ENCODE measurements at places on chromosomes 2 and 18.

- DNase-seq: no peak
Measured at GRCh38 chr2:223123855-223124610, 72.0 kb downstream of the KCNE4 start.

GRCh38 chr2:110873056-110873502 is 140.7 kb downstream of the ACOXL start:
- DNase-seq: no peak

DNA sequence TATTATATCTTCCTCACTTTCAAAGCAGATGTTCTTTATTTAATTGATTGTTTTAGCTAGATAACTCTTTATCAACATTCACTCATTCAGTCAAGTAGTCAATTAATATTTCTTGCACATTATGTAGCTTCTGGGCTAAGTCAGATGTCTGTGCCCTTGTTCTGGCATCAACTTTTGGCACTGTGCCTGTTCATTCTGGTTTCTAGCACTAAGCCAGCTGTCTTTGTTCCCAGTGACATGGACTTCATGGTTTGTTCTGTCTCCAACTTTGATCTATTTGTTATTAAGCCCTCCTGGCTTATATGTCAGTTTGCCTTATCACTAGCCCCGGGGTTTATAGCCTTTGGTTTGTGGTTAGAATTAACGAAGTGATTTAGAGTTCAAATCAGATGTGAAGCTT is 247.9 kb upstream of the SYT4 start:
- no peak for DNase-seq

DNA sequence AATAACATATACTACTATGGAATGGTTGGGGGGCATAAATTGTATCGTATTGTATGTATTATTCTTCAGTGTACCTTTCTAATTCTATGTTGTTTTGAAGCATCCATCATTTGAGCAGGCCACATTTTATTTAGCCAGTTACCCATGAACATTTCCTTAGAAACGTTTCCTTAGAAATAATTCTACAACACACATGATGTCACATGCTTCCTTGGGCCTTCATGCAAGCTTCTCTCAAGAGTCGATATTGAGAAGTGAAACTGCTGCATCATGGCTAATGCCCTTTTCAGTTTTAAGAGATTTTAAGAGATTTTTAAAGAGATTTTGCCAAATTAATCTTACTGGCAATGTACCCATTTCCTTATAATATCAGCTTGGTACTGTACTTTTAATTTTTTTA is 63.9 kb downstream of the ALPK2 start:
- DNase-seq: no peak

DNA sequence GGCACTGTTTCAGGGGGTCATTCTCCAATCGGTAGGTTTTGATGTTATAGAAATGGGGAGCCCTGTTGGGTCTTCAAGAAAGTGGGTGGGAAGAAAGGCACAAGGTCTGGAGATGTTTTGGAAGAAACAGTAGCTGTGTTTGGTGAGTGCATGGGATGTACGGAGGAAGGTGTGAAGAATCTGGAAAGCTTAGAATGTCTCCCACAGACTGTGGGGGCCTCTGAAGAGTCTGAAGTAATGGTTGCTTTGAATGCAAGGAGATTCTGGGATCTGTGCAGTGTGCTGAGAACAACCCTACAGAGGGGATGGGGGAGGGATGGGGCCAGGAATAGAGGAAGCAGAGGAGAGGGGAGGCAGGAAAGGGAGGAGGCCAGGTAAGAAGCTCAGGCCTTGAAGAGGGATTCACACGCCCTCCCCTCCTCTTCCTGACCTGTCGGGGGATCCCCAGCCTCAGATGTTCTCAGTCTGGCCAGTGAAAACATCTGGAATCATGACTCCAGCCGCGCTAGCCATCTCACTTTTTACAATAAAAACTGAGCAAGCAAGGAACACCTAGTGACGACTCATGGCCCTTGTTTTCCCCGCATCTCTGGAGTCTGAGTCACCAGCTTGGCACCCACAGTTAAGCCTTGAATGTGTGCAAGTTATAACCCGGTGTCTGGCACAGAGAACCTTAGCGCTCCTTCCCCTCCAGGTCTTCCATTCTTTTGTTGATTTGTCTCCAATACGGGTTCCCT is 74.2 kb downstream of the SH3BP4 start:
- no peak for DNase-seq

- no peak for DNase-seq
Measured at GRCh38 chr2:165863810-165864261, 69.8 kb upstream of the GALNT3 start.

DNA sequence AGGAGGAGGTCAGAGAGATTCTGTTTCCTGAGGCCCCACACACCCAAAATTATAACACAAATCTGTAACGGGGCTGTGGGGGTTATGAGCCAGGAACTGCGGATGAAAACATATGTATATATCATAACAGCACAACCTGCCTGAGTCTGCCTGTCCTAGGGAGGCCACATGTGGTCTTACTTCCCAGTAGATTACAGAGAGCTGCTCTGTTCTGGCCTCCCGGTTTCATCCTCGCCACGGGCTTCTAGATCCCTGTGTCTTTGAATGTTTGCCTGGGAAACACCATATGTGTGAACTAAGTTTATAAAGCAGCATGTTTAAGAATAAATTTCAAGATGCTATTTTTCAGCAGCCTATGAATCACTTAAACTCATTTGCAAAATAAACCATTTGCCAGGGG is 124.0 kb downstream of the TMEM200C start:
- no peak for DNase-seq

DNA sequence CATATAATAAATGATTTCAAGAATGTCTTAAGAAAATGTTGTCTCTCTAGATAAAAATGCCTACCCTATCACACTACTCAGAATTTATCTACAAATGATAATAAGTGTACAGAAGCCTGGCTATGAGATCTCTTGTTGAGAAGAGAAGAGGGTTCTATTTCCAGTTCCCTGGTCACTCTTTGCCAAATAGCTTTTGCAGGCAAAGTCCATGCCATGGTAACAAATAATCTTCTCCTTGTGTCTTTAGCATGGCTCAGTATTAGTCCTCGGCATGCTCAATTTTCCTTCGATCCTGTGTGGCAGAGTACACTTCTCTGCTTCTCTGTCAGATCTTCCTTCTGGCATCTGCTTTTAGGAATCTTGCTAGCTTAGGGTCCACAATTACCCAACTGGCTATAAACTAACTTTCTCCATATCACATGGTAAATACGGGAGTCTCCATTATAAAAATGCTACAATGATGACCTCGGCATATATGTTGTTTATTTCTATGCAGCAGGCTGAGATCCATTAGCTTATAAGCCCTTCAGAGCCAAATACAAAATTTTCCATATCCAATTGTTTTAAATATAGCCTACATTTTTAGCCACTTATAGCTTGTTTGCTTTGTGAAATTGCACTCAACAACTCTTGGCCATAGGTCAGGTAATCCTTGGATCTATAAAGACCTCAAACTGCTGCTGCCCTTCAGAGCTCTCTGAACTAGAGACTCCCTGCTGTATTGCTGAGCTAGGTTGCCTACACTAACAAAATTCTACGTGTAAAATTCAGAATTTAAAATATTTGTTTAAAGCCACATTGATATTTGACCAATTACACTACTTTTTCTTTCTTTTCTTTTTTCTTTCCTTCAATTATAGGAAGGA is 157.5 kb downstream of the FSIP2 start:
- no peak for DNase-seq

DNA sequence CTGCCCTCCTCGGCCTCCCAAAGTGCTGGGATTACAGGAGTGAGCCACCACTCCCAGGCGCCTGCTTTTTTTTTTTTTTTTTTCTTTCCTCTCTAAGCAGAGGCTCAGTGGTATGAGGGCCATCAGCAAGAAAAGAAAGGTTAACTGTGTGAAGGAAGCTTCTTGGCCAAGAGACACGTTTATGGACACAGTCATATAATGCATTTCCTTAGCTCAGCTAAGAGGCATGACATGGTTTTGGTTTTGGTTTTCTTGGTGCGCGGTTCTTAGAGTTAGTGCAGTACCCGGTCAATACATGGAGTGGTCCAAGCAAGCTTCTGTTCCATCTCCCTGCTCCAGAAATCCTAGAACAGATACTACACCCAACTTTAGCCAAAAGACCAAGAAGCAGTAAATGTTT is 42.6 kb downstream of the RALBP1 start:
- no peak for DNase-seq

GRCh38 chr2:26269571-26270158 is 24.9 kb downstream of the HADHB start:
- DNase-seq: no peak

DNA sequence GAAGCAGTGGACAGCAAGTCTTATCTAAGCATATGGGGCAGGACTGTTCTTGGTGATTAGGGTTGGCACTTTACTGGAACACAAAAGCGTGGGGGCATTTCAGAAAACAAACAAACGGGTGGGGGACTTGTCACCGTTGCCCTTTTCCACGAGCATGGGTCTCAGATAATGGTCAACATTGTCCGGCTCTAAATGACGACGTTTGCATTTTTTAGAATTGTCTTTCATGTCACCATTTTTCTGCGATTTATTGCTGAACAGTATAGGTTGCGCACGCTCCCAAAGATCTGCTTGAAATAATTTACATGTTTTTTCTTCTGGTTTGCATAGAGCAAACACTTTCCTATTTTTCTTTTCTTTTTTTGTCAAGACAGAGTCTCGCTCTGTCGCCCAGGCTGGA is 46.6 kb upstream of the TBC1D8 start:
- no peak for DNase-seq

DNA sequence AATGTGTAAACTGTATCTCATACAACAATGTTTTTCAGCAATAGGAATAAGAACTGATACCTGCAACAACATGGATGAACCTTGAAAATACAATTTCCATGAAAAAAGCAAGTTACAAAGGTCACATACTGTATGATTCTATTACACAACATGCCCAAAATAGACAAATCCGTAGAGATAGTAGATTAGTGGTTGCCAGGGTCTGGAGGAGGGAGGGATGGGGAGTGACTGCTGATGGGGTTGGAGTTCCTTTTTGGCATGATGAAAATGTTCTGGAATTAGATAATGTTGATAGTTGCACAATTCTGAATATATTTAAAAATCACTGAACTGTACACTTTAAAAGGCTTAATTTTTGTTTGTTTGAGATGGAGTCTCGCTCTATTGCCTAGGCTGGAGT is 33.8 kb downstream of the UBXN4 start:
- DNase-seq: no peak

DNA sequence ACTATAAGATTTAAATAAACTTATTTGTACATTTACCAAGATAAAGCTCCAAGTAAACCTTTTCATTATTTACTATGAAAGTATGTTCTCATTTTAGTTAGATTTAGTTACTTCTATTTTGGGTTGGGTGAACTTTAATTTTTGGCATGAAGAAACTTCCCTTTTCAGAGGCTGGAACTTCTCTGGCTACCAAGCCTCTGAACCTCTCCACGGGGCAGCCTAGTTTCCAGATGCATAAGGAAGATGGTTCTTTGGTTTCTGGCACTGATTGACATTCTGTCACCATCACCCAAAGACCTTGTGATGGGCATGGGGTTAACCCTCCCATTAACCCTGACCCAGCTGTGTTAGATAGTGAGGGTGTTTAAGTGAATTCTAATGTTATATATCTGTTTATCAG is 17.1 kb downstream of the PSD4 start:
- DNase-seq: no peak

- DNase-seq: no peak
Measured at GRCh38 chr18:32566960-32567359, 96.3 kb upstream of the GAREM1 start.

All from DMS 273 treated with DMSO at 0.1 percent for 48 hours (cell line).